RPMI7951 (cell line): ENCODE measurements at places on chromosomes 7 and 10. TPM values are rescaled to one million over a fixed set of nuclear protein-coding genes. Genes with fewer than 3 reads are reported as not detected.

Gene IGF2BP3
- total RNA-seq = 120 and 145 TPM in 2 replicates

- DNase-seq = peak; percentile 65
Measured at GRCh38 chr10:97731346-97732051, 5.4 kb upstream of the ZFYVE27 start.

DNA sequence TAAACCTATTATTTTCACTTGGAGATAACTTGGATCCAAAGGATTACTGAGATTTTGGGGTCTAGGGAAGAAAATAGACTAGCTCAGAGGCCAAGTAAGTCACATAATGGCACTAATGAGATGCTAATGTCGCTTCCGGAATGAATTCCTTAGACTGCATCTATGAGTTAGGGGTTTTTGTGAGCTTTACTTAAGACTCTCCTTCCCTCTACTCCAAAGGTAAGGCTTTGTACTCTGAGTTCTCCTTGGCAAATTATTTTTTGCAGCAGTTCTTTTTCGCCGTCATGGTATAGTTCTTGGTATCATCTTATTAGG, 143.9 kb upstream of the KLF14 start:
- no peak for DNase-seq

GRCh38 chr7:23964715-23965114, 254.7 kb downstream of the STK31 start:
- DNase-seq = no peak

- DNase-seq = no peak
Measured at GRCh38 chr7:48971173-48971572, 46.8 kb downstream of the CDC14C start.

DNA sequence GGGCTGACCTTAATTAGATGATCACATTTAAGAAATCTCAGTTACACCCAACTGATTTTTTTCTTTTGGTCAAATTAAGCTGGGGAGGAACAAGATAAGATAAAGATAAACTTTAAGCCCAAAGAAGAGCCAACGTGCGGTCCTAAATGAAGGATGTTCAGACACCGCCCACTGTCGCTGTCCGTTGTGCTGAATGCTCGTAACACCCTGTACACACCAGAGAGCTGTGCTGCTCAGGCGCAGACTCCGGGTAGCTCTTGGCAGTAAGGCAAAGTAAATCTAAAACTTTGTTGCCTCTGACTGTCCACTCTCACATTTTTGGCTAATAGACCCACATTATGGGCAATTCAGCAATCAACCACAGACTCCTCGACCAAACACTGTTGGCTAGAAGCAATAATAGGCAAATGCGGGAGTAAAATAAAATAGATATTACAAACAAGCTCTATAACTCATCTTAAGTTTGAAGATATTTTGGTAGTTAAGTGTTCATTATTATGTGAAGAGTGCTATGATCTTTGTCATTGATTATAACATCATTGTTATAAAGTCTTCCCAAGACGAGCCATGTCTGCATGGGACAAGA, 57.1 kb downstream of the PLPP4 start:
- DNase-seq = peak; percentile 44

DNA sequence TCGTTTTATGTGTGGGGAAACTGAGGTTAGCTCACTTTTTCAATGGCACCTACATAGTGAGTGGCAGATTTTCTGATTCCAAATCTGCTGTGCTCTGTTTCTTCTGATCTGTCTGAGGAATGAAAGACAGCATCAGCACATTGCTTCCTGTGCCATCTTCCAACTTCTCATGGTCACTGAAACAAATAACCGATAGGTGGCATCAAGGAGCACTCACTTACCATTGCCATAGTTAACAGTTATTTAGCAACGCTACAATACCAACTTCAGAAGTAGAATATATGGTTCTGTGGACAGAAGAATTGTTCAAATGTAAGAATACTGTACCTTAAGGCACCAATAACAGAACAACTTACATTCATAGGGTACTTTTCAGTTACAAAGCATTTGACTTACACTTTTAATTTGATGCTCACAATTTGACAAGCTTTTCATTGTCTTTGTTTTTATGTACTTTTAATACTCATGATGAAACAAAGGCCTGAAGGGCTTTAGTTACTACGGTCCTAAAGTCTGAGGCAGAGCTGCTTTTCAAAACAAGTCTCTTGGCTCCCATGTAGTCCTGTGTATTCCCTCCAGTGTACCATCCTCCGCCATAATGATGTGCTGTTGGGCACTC, 228.9 kb upstream of the TCF7L2 start:
- DNase-seq = peak; percentile 53

DNA sequence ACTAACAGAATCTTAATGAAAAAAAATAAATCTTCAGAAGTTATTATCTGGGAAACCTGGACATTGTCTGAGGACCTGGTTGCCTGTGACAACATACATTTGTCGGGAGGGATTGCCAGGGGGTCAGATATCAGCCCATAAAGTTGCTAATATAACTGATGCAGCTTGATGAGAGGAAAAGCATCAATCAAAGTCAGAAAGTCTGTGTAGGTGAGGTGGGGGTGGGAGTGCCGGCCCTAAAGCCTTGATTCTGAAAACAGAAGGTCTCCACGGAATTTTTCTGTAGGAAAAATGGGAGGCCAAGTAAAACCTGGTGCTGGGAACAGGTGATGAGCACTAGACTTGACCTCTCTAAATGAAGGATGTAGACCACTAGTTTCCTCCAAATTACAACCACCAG, 281.8 kb downstream of the FGFR2 start:
- DNase-seq = no peak

DNA sequence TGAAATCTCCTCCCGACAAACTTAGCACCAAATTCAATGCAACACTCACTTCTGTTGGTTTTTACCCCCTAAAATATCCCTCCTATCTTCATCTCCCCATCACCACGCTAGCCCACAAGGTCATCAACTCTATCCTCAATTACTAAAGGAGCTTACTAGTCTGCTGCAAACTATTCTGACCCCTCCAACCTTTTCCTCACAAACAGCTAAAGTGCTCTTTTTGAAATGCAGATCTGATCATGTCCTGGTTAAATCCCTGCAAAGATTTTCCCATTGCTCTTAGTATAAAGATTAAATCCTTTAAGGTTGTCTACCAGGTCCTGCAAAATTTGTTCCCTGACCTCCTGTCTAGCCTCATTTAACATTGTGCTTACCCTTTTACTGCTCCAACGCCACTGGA, 8.6 kb downstream of the SGCE start:
- no peak for DNase-seq

DNA sequence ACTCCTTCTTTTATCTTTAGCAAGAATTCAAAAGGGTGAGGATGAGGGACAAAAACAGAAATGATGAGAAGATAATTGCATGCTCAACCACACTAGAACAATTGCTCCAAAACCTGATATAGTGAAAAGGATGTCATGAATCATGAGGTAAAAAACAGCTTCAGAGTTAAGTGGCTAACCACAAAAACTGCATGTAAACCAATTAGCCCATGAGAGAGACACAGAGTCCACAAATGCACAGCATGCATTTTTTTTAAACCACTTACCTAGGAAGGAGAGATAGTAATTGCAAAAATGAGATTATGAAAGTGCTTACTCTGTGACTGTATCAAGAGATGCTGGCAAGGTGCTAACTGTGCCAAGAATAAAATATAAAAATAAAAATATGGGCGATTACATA, 132.9 kb downstream of the MBL2 start:
- DNase-seq = peak; percentile 15

Gene MAGI2
- 1.1 and 1.4 TPM in 2 replicates for total RNA-seq

DNA sequence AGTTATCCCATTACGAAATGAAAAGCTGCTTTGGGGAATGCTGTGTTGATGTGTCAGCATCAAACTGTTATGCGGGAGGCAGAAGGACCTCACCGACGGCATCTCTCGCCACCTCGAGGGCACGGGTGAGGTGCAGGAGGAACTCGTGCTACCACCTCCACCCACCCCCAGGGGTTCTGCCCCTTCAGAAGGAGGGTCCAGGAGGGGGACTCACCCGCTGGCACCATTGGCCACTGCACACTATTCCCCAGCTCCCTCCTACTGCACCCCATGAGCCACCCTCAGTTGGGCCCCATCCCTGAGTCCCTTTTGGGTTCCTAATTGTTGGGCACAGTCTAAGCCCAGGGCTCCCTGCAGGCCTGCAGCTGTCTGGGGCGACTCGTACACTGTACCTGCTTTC, 236.6 kb downstream of the PTPRN2 start:
- DNase-seq = no peak

- no peak for DNase-seq
Measured at GRCh38 chr7:157918326-157919080, 581.7 kb downstream of the DNAJB6 start.

Gene PAPOLB
- total RNA-seq = not detected in 2 replicates

Gene HMX2
- total RNA-seq = 0.10 TPM in 1 of 2 replicates, not detected in the other

DNA sequence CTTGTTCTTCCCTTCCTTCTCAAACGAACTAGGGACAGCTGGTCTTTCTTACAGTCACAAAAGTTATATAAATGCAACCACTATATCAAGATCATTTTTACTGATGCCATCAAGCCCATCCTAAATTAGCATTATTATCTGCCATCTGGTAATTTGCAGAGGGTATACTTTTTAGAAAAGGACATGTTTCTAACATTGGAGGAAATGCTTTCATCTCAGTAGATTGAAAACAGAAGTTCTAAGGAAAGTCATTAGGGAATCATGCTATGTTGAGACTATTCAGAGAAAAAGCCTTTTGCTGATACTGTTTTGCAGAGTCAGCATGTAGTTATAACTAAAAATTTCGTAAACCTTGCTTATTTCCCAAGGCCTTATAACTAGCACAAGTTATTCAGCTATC, 146.7 kb downstream of the WNT2 start:
- DNase-seq = no peak

Gene SFTPA1
- not detected in 2 replicates for total RNA-seq

GRCh38 chr7:121336579-121336978, 7.8 kb downstream of the WNT16 start:
- no peak for DNase-seq

Gene NEBL
- under 0.01 TPM in 1 of 2 replicates, not detected in the other for total RNA-seq

- peak; percentile 82 for DNase-seq
Measured at GRCh38 chr7:5704534-5704922, 76.9 kb downstream of the RNF216 start.

GRCh38 chr7:14687777-14688176, 214.8 kb downstream of the DGKB start:
- no peak for DNase-seq

- DNase-seq = no peak
Measured at GRCh38 chr7:69615685-69616084, 17.4 kb downstream of the AUTS2 start.

DNA sequence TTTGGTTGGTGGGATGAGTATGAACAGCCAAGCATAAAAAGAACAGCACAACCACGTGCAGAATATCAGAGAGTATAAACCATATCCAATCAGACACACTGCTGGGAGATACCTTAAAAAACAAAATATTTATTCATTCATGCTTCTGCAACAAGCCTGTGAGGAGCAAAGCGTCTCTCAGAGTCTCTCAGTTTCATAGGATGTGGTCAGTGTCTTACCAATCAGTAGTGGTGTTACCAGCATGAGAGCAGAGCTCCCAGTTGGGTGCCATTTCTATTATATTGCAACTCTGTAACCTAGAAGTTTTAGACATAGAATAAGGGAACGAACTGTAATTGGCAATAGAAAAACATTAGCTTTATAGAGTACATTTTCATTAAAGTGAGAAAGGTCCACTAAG, 445.9 kb upstream of the LRRN3 start:
- DNase-seq = no peak

Gene CDC14C
- total RNA-seq = not detected in 2 replicates

Gene C10orf88
- 6.1 and 6.4 TPM in 2 replicates for total RNA-seq

Gene ELMO1
- total RNA-seq = 0.29 and 0.36 TPM in 2 replicates

Gene GSTK1
- 96.1 and 111 TPM in 2 replicates for total RNA-seq

GRCh38 chr7:4818000-4818794, 42.8 kb downstream of the AP5Z1 start:
- DNase-seq = no peak

Gene PTN
- total RNA-seq = 26.4 and 40.4 TPM in 2 replicates

Gene CHAT
- not detected in 2 replicates for total RNA-seq

- no peak for DNase-seq
Measured at GRCh38 chr7:128108641-128109423, 77.6 kb upstream of the LRRC4 start.

DNA sequence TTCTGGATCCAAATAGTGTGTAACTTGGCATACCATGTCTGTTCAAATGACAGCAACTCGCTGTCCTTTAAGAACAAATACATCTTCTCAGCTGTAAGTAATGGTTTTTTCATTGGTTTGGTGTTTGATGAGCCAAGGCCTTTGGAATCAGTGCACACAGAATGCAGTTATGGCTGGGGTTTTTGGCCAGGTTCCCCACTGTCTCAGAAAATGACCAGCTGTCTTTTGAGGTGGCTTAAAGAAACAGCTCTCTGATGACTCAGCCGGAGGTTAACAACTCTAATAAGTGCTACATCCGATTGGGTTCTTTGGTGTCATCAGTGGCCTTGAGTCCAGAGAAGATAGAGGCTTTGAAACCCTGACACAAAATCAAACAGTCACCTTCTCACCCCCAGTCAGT, 688.4 kb downstream of the REEP3 start:
- peak; percentile 77 for DNase-seq

- no peak for DNase-seq
Measured at GRCh38 chr7:80637911-80638765, at the start of gene CD36. CD36 (plus strand) TSS chr7:80638642; CDS start chr7:80646741, 8,099 bp downstream.

GRCh38 chr7:112254156-112254555, 47.7 kb downstream of the ZNF277 start:
- no peak for DNase-seq

- no peak for DNase-seq
Measured at GRCh38 chr7:83593921-83594475, 54.9 kb downstream of the SEMA3E start.
